NCI-H1417 treated with DMSO at 0.1 percent for 48 hours (cell line): ENCODE measurements at places on chromosomes 5 and 9.

DNA sequence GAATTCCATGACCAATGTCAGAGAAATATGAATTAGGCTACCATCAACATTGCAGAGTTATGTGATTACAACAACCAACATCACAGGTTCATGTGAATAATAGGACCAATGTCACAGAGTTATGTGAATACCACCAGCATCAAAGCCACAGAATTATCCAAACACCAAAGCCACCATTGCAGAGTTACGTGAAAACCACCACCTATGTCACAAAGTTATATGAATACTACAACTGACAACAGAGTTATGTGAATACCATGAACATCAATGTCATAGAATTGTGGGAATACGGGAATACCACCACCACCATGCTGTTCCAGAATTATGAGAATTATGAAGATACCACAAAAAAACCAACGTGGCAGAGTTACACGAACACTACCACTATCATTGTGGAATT lies 64.8 kb downstream of the SHC3 start:
- no peak for DNase-seq

DNA sequence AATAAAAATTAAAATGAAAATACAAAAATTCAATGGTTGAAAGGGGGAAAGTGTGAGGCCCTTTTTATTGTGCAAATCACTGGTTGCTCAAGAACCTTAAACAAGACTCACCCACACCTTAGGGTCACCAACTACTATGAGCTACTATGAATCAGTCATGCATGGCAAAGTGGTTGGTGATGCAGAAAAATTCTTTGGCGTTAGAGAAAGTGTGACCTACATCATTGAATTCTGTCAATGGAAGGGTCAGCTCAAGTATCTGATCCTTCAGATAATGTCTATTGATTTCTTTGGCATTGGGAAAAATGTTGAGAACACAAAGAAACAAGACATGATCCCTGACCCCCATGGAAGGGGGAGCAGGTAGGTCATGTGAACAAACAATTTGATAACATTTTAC lies 149.7 kb upstream of the ADCY2 start:
- no peak for DNase-seq

- DNase-seq, result peak; percentile 27
Measured at GRCh38 chr5:11719888-11720481, 184.3 kb downstream of the CTNND2 start.

- no peak for DNase-seq
Measured at GRCh38 chr5:143471666-143472464, 68.4 kb upstream of the NR3C1 start.

- DNase-seq, result no peak
Measured at GRCh38 chr9:83066771-83067170, 3.8 kb upstream of the RASEF start.

DNA sequence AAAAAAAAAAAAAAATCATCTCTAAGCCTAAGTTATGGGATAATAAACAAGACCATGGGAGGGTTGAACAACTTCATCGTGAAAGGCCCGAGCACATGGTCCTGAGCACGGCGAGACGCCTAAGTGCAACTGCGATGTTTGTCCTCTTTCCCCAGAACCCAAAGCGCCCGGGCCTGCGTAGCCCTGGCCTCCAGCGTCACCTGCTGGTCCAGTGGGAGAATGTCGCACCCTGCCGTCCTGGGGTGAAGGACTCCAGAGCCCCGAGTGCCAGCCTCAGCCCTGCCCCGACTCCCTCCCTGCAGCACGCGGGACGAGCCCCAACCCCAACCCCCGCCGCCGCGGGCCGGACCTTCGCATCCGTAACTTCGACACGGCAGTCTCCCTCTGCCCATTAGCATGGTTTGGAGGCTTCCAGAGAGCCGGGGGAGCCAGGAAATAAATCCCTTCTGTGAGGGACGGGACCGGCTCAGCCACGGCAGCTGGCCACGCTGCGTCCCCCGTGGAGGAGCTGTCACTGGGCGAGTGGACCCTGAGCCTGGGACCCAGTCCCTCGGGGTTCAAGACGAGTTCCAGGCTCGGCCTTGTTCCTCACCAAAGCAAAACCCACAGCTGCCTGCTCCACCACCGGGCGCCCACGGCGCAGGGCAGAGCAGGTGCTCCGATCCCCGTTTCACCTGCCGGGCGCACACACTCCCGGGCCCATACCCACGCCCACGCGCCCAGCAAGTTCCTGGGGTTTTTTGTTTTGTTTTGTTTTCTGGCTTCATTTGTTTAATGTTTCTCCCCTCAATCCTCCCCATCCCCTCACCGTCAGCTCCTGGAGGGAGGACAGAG lies 132.5 kb upstream of the HAND1 start:
- DNase-seq, result no peak
